Activated CD4-positive, alpha-beta T cell treated with anti-CD3 and anti-CD28 coated beads for 1 hour (primary cell): ENCODE measurements at places on chromosomes 6 and 20.

DNA sequence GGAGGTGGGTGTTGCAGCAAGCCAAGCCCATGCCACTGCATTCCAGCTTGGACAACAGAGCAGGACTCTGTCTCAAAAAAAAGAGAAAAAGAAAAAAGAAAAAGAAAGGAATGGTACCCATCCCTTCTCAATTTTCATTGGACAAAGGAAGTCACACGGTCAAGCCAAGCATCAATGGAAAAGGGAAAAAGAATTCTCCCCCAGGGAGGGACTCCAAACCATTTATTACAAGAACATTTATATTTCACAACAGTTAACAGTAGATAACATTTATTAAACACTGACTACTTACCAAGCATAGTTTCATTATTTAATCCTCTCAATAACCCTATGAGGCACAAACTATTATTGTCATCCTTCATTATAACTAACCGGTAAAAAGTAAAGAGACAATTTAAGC, 6.6 kb upstream of the KIF13A start:
- DNase-seq, result no peak

- DNase-seq, result no peak
These were observed 671 bp downstream of the TAPBP start for GRCh38 chr6:33313105-33313708.

DNA sequence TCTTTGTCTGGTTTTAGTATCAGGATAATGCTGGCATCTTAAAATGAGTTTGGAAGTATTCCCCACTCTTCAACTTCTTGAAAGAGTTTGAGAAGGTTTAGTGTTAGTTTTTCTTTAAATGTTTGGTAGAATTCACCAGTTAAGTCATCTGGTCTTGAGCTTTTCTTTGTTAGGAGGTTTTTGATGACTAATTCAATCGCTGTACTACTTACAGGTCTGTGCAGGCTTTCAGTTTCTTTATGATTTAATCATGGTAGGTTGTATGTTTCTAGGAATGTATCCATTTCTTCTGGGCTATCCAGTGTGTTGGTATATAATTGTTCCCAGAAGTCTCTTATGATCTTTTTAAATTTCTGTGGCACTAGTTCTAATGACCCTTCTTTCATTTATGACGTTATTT, 215.5 kb downstream of the LRFN2 start:
- DNase-seq, result no peak

DNA sequence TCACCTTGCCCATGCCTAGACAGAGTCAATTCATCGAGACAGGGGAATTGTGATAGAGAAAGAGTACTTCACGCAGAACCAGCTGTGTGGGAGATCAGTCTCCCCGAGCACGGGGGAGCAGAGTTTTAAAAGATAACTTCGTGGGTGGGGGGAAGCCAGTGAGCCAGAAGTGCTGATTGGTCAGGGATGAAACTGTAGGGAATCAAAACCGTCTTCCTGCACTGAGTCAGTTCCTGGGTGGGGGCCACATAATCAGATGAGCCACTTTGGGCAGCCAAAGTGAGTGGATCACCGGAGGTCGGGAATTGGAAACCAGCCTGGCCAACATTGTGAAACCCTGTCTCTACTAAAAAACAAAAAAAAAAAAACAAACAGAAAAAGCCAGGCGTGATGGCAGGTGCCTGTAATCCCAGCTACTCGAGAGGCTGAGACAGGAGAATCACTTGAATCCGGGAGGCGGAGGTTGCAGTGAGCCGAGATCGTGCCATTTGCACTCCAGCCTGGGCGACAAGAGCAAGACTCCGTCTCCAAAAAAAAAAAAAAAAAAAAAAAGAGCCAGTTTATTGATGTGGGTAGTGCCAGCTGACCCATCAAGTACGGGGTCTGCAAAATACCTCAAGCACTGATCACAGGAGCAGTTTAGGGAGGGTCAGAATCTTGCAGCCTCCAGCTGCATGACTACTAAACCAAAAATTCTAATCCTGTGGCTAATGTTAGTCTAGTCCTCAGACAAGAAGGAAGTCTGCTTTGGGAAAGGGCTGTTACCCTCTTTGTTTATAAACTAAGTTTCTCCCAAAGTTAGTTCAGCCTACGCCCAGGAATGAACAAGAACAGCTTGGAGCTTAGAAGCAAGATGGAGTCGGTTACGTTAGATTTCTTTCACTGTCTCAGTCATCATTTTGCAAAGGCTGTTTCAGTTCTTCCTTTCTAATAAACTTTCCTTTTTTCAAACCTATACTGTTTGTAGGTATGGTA, 3.9 kb upstream of the TRIM39 start:
- DNase-seq, result no peak

DNA sequence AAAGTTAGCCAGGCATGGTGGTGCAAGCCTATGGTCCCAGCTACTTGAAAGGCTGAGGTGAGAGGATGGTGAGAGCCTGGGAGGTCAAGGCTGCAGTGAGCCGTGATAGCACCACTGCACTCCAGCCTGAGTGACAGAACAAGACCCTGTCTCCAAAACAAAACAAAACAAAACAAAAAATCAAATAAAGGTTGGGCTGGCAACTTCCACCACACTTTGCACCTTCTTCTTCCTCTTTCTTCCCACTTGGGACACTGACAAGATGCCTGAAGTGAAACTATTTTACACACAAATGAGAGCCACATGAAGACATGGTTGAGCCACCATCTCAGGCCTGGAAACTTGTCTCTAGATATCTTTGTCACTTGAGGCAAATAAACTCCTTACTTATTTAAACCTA, 53.8 kb upstream of the CCDC28A start:
- no peak for DNase-seq

DNA sequence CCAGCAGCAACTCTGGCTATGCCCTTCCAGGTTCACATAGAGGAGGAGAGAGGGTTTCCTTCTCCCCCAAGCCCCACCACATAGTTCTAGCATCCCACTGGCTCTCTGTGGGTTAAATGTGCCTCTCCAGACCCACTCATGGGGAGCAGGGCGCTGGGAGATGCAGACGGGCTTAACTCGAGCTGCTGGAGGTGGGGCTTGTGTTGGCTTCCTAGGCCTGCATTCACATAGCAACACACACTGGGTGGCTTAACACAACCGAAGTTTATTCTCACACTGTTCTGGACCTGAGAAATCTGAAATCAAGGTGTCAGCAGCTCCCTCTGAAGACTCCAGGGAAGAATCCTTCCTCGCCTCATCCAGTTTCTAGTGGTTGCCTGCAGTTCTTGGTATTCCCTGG, 33.6 kb downstream of the SLC2A10 start:
- no peak for DNase-seq
